Substantia nigra (tissue), 51 donors: ENCODE measurements at places on chromosomes 3 and 15.
A peak's percentile ranks its signal among the peaks of the same experiment; 100 is the strongest.

DNA sequence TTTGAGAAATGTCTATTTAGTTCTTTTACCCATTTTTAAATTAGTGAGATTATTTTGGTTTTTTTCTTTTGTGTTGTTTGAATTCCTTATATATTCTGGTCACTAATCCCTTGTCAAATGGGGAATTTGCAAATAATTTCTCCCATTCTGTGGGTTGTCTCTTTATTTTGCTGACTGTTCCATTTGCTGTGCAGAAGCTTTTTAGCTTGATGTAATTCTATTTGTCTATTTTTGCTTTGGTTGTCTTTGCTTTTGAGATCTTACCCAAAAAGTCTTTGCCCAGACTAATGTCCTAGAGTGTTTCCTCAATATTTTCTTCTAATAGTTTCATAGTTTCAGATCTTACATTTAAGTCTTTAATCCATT is 472.9 kb downstream of the TBL1XR1 start:
- DNase-seq = no peak

- no peak for DNase-seq
Observed at GRCh38 chr3:13217736-13218540, 144.7 kb upstream of the IQSEC1 start.

DNA sequence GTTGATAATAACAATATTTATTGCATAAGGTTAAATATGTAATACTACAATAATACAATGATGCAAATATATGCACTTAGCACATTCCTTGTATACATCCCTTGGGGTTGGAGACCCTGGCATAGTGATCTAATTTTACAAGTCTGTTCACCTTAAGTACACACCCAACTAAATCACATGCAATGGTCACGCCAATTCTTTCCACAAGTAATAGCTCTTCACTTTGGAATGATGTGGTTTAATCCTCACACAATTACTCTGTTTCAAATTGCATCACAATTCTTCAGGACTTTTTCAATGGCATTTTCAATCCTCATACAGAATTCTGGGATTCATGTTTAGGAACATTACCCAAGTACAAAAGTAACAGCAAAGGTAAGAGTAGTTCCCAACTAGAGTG is 27.3 kb upstream of the SPRED1 start:
- DNase-seq = no peak

DNA sequence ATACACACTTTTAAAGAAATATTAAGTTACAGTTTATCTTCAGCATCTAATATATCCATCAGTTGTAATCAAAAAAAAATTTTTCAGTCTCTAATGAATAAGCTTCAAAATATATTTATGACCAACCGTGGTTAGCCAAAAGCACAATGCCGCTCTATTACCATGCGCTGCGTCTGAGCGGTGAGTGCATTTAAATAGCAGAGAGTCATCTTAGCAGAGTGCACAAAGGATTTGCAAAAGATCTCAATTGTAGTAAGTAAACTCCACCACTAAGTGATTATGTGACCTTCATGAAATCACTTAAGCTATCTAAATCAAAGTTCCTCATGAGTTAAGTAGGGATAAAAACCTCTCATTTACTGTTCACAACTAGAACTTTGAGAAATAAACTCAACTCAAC is 4.9 kb downstream of the TP63 start:
- DNase-seq = no peak

- no peak for DNase-seq
Observed at GRCh38 chr15:67805666-67806516, 19.4 kb upstream of the SKOR1 start.

DNA sequence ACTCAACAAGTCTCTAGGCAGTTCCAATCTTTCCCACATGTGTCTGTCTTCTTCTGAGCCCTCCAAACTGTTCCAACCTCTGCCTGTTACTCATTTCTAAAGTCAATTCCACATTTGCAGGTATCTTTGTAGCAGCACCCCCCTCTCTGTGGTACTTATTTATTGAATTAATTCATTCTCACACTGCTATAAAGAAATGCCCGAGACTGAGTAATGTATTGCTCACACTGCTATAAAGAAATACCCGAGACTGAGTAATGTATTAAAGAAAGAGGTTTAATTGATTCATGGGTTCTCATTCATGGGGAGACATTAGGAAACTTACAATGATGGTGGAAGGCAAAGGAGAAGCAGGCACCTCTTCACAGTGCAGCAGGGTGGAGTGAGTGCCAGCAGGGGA is 1413.8 kb downstream of the SI start:
- DNase-seq = no peak

- DNase-seq = no peak
Observed at GRCh38 chr3:7000501-7000900, 139.6 kb downstream of the GRM7 start.

- DNase-seq = no peak
Observed at GRCh38 chr3:177894081-177894728, 642.0 kb upstream of the KCNMB2 start.

- DNase-seq = no peak
Observed at GRCh38 chr15:35603301-35603700, 57.3 kb upstream of the DPH6 start.

DNA sequence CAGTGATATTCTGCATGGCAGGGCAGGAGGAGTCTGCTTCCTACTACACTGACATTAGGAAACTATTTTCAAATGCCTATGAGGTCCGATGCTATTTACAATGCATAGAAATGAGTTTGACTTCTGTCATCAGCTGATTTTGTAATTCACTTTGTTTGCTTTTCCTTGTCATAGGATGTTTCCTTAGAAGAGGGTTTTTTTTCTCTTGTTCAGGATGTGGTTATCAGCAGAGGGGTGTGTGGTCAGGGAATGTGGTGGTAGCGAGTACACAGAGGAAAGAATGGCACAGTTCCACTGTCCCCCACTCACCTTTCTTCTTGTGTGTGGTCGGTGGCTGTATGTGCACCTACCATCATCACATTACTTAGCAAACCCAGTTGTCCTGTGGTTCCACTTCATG is 231.5 kb downstream of the LRTM1 start:
- no peak for DNase-seq

DNA sequence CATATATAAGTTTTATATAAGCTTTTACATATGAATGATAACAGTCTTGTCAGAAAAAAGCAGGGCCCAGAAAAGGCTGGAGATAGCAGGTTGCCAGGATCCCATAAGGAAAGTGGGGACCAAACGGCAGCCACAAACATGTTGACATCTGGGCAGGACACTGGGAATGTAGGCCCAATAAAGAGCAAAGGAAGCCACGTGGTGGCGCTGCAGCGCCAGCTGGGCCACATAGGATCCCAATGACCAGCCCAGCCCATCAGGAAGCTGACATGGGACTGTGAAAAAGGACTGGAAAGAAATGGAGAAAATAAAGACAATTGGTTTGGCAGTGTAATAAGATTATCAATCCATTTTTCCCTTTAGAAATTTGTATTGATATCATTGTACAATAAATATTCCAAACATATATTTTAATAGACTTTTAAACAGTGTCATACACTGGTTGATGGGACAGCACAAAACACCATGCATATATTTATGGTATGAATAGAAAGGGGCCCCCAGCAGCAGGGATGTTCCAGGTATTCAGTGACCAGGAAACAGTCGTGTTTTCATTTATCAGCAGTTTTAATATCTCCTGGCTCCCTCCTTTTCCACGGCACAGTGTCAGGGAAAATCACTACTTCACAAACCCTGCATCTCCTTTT is 89.0 kb upstream of the STRIT1 start:
- DNase-seq = peak; percentile 59

DNA sequence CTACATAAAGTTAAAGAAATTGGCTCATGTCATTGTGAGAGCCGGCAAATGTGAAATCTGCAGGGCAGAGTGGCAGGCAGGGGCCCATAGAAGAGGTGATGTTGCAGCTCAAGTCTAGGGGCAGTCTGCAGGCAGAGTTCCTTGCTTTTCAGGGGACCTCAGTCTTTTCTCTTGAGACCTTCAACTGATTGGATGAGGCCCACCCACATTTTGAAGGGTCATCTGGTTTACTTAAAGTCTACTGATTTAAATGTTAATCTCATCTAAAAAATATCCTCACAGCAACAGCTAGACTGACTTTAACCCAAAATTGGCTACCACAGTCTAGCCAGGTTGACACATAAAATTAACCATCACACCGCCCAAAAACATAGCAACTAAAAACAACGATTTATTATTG is 77.6 kb upstream of the ALDH1L1 start:
- DNase-seq = no peak

DNA sequence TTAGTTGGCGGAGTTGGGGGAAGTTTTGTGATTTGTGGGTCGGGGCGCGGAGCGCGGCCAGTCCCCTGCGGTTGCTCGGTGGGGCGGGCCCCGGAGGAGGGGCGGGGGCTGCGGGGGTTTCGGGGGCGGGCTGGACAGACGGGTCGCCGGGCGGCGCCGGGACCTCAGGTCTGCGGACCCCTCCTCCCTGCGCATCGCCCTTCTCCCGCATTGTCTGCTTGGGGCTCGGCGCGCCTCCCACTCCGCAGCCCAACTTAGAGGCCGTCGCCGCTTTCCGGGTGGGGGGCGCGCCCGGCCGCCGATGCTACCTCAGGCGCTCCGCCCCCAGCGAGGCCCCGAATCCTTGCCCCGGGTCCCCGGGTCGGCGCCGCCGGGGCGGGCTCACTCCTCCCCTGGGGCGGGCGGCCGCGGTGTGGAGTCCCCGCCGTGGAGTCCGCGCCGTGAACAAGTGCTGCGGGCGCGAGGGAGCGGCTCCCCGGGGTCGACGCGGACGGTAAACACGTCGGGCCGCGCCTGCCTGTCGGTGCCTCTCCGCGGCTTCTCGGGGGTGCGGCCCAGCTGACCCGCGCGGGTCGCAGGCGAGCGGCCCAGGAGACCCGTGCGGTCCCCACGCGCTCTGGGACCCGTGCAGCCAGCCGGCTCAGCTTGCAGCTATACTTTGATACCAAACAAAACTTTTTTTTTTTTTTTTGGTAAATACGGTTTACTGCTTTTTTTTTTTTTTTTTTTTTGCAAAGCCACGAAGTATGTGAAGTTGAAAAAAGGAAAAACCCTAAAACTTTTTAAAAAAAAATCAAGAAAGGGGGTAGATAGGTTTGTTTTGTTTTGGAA is 624 bp downstream of the AKAP13 start:
- peak; percentile 55 for DNase-seq

- DNase-seq = no peak
Observed at GRCh38 chr3:78809966-78810365, 957.8 kb downstream of the ROBO1 start.

DNA sequence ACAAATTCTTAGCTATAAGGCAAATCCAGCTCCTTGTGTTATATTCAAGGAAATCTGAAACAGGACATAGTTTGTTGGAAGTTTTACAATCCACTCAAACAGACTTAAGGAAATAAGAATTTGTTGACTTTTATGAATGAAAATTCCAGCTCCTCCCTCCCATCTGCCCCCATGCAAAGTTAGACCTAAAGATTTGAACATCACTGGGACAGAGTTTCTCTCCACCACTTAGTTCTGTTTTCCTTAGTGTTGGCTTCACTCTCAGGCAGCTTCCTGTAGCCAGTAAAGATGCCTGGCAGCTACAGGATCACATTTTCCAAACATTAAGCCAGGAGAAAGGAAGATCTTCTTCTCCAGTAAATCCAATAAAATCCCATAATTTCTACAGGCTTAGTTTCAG is 265.0 kb downstream of the TAFA4 start:
- DNase-seq = no peak

- no peak for DNase-seq
Observed at GRCh38 chr3:50625231-50626182, 8.6 kb downstream of the MAPKAPK3 start.

DNA sequence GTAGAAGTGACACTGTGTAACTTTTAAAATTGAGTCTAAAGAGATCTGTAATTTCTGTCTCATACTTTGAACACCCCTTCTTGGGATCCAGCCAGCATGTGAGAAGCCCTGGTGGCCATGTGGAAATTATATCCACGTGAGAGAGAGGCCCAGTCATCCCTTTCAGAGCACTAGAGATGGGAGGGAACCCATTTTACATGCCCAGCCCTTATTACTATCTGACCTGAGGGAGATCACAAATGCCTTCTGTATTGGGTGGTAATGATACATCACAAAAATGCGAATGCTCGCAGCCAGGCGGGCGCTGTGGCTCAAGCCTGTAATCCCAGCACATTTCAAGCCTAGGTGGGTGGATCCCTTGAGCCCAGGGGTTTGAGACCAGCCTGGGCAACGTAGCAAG is 27.3 kb upstream of the TRAK1 start:
- no peak for DNase-seq

DNA sequence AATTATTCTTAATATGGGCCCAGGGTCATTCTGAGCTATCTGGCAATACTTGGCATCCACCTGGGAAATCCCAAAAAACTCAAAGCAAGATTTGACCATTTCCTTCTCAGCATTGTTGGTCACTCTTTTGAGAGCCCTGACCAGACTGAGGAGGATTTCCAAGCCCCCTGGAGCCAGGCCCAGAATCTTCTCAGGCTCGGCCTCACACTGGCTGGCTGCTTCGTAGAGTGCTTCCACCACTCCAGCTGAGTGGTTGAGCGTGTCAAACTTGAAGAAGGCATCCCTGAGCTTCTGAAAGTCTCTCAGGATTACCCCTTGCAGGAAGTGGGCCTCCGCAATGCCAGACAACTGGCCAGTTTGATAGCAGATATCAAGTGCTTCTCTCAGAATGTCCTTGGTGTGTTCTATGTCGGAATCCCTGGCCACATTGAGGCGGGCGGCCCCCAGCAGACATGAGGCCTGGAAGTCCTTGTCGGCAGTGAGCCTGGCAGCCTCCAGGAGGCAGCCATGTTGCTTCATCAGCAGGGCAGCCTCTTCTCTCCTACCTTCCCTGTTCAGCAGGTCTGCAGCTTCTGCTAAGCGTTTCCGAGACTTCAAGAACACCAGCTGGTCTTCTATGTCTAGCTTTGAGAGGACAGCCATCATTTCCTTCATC is 68.9 kb upstream of the DCLK3 start:
- DNase-seq = no peak

DNA sequence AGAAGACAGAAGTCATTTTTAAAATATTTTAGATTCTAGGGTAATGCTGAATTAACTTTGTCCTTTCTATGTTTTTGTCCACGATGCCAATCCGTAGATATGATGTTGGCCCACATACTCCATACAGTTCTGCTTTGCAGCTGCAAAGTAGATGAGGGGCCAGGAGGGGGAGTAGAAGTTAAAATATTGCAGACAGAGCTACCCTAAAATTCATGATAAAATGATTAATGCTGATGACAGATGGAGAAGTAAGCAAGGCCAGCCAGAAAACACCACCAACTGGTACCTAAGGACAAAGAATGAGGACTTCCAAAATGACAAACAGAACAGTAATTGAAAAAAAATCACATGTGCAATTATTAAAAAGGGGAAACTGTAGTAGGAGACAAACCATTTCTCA is 756.6 kb upstream of the ARPP21 start:
- no peak for DNase-seq
